ENCODE measurements at places on chromosomes 4 and X.

DNA sequence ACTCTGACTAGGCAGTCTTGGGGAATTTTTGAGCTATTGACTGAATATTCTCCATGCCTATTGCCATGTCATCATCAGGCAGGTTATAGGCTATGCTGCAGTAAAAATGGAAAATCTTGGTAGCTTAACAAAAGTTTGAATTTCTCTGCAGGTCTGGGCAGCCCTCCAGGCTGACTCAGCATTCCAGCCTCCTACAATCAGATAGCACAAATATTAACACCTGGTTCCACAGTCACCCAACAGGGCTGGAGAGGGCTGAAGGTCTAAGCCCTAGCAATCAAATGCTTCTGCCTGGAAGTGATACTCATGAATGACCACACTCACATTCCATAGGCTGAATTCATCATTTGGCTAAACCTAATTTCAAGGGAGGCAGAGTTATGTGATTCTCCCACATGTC is 9.6 kb upstream of the PPP3CA start:
- no peak for DNase-seq

DNA sequence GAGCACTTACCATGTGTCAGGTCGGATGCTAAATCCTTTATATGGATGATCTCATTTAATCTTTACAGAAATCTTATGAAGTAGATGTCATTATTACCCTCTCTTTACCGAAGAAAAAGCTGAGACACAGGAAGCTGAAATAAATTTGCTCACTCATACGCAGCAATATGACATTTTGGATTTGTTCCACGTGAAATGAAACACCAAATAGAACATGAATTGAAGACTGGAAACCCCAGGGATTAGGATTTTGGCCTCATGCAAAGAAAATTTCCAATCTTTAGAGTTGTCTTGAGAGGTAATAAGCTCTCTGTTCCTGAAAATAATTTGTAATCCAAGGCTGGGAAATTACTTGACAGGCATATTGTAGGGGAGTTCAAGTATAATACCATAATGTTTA is 354.4 kb upstream of the CLNK start:
- no peak for DNase-seq

DNA sequence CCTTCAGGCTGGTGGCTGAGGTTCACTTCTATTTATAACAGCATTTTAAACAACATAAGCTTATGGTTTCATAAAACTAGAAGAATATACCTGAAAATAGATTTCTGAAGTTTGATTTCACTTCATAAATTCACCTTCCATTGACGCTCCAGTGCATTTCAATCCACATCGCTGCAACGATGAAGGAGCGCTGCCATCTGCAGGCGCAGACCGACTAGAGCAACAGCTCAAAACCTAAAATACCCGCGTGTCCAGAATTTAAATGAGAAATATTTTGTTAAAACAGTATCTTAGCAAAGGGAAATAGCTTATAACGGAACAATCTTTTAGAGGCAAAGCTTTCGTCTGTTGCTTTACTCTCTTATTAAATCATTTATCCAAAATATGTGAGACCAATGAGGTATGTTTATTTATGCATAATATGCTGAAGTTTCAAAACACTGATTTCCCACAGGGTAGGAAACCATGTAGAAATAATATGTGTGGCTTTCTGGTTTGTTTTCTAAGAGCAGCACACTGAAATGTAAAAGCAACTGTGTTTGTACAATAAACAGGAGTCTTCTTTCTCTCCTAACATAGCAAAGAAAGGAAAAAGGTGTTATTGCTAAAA is 816.4 kb upstream of the FRG1 start:
- no peak for DNase-seq

DNA sequence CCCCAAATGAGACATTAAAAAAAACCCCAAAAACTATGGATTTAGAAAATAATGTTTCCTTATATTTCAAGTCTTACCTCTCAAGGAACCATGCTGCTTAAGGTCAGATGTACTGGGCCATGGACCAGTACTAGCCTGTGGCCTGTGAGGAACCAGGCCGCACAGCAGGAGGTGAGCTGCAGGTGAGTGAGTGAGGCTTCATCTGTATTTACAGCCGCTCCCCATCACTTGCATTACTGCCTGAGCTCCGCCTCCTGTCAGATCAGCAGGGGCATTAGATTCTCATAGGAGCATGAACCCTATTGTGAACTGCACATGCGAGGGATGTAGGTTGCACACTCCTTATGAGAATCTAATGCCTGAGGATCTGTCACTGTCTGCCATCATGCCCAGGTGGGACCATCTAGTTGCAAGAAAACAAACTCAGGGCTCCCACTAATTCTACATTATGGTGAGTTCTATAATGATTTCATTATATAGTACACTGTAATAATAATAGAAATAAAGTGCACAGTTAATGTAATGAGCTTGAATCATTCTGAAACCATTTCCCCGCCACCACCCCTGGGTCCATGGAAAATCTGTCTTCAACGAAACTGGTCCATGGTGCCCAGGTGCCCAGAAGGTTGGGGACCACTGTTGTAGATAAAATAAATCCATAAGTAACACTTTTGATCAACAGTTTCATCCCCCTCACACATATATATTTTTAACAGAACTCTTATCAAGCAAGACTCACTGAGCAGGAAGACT is 105.3 kb upstream of the CBR4 start:
- no peak for DNase-seq

DNA sequence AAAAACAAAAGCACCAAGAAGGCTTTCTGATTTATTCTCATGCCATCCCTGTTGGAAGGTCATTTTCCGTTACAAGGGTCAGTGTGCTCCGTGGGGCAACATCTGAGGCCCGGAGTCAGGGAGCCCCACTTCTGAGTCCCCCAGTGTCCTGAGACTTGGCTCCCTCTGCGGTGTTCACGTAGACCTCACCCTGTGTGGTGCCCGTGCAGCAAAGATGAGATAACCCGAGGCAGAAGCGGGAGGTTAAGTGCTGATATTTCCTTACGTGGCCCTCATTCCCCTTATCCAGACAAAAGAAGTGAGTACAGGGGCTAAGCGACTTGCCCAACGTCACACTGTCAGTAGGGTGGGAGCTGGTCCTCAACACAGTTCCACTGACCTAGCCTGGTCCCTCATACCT is 3.5 kb downstream of the JAKMIP1 start:
- DNase-seq: no peak

DNA sequence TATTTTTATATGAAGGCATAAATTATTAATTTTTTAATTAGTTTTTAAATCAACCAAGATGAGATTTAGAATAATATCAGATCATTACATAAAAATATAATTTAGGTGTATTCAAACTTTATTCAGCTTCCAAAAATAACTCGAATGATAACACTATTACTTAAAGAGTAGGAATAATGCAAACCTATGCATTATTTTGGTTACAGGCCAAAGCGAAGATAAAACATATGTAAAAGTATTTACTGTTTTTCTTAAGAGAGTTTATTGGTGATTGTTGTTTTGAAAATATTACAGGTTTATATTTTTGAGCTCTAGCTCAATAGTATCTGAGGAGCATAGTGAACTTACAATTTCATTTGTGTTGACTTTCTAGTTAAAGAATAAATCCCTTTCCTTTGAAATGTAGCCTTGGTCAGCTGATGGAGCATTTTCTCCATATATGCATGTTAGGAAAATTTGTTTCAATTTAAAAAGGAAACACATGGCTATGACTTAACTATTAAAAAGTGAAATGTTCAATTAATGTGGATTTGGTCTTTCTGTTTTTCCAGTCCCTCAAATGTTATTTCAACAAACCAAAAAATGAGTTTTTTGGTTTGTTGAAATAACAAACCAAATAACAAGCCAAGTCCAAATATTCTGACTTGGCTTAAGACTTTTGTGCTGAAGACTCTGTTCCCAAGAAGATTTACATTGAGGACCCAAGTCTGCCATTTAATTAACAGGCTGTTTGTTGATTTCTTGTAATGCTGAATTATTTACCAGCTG is 346.9 kb downstream of the ARHGAP24 start:
- no peak for DNase-seq

GRCh38 chr4:148207068-148207467 is 235.1 kb downstream of the NR3C2 start:
- DNase-seq: no peak

DNA sequence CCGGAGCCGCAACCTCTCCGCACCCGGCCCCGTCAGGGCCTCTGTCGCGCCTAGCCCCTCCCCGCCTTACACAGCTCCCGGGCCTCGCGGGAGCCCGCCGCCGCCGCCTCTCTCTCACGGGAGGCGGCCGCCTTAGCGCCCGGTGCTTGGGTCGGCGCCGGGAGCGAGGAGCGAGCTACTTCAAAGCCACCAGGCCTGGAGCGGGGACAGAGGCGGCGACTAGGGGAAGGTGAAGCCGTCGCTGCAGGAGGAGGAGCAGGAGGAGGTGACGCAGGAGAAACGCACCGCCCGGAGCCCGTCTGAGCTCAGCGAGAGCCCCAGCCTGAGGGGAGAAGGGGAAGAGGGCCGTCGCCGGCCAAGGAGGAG is 250 bp downstream of the USP9X start:
- peak; percentile 69 for DNase-seq

DNA sequence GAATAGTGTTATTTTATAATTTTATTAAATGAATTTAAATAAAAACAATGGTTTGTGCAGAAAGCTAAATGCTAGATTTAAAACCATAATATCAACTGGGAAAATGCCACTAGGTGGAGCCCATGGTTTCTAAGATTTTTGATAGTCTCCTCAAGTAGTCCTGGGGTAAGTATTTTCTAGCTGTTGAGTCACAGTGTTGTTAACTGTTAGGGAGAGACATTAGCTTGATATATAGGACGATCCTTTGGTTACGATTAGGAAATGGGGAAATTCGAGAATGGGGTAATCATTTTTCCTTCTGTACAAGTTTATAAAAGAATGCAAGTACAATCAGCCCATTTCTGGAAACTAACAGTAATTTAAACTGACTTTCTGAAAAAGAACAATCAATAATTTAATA is 378.4 kb downstream of the ANKRD50 start:
- DNase-seq: no peak

GRCh38 chr4:87910795-87911194 is 64.7 kb upstream of the SPP1 start:
- no peak for DNase-seq

GRCh38 chr4:111323496-111323895 is 700.6 kb upstream of the PITX2 start:
- DNase-seq: no peak

DNA sequence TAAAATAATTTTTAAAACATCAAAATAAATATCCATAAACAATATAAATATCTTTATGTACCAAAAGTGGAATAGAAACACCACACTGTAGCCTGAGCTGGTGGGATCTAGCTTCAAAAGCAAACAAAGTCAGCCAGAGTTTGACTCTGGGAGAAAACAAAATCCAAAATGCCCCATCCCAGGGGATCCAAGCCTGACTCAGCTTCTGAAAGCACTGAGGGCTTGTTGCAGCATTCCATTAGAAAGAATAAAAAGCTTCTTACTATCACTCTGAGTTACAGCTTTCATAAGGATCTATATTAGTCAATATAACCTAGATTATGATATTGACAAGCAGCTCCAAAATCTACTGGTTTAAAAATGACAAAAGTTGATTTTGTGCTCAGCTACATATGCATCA is 149.7 kb upstream of the ANKRD50 start:
- no peak for DNase-seq

DNA sequence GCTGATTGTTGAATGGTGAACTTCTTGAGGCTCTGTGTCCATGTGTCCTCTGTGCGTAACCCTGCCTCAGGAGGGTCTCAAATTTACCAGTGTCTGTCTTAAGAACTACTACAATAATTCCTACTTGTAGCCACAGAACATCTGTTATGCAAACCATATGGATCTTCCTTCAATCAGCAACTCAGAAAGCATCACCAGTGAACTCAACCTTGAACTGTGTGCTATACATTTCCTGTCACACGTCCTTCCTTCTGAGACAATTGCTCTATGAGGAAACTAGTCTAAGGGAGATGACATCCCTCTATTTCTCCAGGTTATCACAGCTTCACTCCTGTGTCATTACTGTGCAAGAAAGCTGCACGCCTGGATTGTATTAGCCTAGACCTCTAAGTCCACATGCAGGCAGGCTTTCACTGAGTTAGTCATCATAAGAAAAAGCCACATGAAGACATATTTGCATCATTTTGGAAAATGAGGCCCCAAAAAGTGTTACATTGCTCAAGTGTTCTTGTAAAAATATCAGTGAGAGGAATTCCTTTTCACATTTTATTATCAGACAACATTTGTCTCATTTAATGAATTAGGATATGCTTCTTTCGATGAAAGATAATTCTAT is 157.8 kb downstream of the AFF2 start:
- DNase-seq: no peak

GRCh38 chr4:24862073-24862751 is 50.6 kb downstream of the CCDC149 start:
- DNase-seq: no peak

DNA sequence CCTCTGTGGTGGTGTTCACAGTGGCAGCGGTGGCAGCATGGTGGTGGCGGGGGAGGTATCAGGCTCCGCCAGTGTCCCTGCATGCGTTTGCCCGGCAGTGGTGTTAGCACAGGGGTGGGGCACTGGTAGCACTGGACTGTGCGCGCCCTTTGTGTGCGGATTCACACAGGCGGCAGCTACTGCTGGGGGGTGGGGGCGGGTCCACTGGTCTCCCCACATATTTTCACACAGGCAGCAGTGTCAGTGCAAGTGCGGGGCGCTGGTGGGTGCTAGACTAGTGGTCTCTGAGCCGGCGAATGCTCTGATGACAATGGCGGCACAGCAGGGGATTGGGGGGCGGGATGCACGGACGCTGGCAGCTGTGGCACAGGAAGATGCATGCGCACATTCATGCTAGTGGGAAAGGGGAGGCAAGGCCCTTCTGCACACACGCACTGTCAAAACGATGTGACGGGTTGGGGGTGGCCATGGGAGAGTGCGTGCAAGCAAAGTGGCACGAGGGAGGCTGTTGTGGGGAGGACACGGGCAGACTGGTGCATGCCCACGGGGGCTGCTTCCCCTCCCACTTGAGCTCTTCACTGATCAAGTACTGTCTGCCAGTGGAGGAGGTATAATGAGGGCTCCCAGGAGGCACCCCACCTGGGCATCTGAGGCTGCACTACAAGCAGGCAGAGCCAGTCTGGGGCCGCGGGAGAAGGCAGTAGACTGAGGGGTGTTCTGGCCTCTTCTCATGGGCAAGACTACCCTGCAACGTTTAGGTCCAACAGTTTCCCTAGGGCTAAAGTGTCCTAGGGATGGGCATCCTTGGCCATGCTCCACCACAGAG is 53.0 kb downstream of the POF1B start:
- DNase-seq: peak; percentile 1

DNA sequence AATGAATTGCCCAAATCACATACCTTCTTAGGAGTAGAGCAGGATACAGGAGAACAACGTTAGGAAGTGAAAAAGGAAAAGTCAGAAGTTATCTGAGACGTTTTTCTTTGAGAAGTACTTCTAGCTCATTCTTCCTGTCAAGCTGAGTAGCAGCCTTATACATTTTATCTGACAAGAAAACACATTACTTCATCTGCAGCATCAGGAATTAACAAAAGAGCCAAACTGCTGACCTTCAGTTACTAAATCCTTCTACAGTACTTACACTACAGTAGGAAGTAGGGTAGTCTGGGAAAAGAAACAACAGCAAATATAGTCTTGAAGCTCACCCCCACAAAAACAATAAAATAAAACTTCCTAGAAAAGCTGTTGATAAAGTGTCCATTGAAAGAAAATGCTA is 57.0 kb downstream of the ATP11C start:
- no peak for DNase-seq

GRCh38 chr4:145289403-145290076 is 109.2 kb upstream of the OTUD4 start:
- no peak for DNase-seq
